ENCODE measurements at places on chromosomes 12 and 14.

- DNase-seq: no peak
These were observed 28.3 kb upstream of the STRAP start for GRCh38 chr12:15853877-15854276.

GRCh38 chr12:25263594-25263993, 12.9 kb upstream of the KRAS start:
- DNase-seq: no peak

DNA sequence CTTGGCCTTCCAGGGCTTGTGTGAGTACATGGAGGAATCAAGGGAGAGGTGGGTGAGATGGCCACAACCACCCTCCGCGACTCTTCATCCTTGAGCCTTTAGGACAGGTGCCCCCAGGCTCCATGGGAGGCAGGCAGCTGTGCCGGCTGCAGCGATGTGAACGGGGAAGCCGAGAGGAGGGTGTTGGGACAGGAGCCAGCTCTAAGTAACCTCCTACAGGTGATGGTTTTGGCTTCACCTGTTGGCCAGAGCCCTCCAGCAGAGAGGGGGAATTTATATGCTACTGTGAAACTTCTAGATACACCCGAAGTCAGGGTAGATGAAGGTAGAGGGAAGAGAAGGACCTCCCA, 132.2 kb upstream of the HIF1A start:
- DNase-seq: no peak

- DNase-seq: no peak
These were observed 122.5 kb upstream of the CNTN1 start for GRCh38 chr12:40569626-40570179.

GRCh38 chr12:45725631-45726602, 3.6 kb upstream of the ARID2 start:
- no peak for DNase-seq

DNA sequence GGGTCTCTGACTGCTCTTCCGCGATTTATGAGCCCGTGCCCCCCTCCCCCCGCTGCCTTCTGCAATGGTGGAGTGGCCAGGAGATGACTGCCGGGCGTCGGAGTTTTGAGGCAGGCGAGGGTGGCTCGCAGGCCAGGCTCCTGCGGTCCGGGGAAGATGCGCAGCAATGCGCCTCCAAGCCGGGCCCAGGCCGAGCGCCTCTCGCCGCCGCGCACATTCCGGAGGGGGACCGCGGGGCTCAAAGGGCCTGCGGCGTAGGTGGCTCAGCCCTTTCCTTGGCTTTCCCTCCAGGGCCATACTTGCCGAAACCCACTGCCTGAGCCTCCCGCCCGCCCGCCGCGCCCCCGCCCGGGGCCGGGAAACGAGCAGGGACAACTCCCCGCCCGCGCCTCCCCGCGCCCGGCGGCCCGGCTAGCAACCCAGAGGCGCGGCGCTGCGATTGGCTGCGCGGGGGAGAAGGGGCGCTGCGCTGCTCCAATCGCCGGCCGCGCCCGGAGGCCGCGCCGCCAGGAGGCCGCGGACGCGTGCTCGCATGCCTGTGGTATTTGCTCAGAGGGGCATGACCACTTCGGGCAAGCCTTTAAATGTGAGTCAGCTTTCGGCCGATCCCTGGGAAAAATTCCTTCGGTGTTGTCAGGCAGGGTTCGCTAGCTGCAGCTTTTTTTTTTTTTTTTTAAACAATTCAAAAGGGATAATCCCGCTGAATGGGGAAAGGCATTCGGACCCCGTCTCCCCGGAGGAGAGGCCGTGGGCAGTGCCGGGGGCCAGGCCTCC, 157.9 kb upstream of the PARP11 start:
- peak; percentile 96 for DNase-seq

DNA sequence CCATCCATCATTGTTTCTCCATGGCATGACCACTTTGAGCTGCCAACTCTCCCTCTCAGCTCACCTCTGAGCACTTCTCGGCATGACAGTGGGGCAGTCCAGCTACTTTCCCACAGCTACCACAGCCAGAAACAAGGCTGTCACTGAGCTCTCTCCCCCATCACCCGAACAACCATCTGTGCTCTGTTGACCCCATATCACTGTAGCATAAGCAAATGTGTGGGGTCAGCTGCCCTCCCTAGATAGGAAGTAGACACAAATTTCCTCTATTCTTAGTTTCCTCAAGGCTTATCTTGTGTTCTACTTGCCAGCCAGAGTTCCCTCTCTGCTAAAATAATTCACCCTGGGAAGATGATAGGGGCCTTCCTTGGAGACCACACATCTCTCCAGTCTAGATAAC, 82.6 kb upstream of the FUT8 start:
- DNase-seq: no peak

Data from GM04504 (cell line).